ENCODE measurements at places on chromosomes 11 and 22.

GRCh38 chr11:6745465-6746015, 26.2 kb downstream of the OR2AG2 start:
- DNase-seq, result no peak

- no peak for DNase-seq
Measured at GRCh38 chr11:77487790-77488189, 13.9 kb upstream of the PAK1 start.

DNA sequence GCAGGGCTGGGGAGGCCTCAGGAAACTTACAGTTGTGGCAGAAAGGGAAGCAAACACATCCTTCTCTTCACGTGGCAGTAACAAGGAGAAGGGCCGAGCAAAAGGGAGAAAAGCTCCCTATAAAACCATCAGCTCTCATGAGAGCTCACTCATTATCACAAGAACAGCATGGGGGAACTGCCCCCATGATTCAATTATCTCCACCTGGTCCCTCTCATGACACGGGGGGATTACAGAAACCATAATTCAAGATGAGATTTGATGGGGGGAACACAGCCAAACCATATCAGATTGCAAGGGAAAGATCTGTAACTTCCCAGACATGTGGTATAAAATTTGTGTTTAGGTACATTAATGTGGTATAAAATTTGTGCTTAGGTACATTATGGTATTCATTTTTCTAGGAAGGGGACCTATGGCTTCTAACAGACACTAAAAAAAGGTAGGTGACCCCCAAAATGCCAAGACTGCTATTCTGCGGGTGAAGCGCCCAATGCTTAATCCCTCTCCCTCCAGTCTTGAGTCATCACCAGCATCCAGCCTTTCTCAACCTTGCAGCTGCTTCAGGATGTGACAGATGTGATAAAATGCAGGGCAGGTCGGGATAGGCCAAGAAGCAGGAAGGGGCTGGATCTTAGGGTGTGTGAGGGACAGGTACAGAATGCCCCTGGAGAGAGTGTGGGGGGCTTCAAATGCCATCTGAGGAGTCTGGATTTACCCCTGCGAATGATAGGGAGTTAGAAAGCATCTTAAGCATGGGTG, 57.7 kb upstream of the AMPD3 start:
- DNase-seq, result no peak

DNA sequence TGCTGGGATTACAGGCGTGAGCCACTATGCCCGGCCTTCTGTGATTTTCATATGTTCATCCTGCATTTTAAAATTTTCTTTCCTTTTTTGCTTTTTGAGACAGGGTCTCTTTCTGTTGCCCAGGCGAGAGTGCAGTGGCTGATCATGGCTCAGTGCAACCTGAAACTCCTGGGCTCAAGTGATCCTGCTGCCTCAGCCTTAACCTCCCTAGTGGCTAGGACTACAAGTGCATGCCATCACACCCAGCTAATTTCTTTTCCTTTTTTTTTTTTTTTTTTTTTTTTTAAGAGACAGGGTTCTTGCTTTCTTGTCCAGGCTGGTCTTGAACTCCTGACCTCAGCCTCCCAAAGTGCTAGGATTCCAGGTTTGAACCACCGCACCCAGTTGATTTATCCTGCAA, 54.1 kb upstream of the WT1 start:
- DNase-seq, result no peak

DNA sequence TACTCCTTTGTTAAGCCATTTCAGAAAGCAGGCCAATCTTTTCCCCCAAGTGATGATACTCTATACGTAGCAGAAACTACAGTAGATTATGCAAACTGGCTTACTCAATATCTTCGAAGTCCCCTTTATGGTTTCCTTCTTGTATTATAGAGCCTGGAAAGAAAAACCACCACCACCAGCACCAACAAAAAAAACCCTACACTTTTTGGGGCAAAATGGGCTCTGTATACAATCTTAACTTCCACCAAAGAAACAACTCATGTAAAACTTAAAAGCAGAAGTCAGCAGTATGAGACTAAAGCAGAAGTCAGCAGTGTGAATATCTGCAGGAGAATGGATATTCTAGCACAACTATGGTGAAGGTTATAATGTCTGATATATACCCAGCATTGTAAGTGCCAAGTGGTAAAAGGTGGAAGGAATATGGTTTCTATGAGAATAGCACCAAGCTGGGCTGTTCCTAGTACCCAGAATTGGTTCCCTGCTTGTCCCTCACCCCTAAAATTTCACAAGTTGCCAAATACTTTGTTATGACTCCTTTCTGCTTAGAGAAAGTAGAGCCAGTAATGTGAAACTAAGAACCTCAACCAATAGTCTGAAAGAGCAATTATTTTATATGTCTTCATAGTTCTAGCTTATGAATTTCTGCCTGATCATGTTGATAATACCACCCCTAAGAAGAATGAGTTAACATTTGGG, 252.1 kb downstream of the SBF2 start:
- DNase-seq, result no peak

- DNase-seq, result no peak
Measured at GRCh38 chr11:61730240-61730994, 22.0 kb upstream of the MYRF start.

GRCh38 chr11:15157181-15157580, 42.5 kb downstream of the INSC start:
- no peak for DNase-seq

DNA sequence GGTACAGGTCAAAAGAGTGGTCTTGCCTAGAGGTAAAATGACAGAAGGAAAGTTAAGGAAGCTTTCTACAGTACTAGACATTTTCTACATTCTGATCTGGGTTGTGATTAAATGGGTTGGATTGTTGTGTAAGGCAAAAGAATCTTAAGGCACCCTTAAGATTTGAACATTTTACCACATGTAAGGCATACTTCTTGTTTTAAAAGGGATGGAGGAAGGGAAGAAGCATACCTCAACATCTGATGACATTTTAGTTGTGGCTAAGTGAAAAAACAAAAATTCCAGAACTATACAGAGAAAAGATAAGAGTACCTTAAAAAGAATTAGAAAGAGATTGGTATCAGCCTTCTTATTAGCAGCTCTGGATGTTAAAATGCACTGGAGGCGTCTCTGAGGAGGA, 356.0 kb upstream of the CADM1 start:
- no peak for DNase-seq

GRCh38 chr22:25970999-25971811, 198.1 kb upstream of the SEZ6L start:
- DNase-seq, result no peak

GRCh38 chr11:118660681-118661424, 18.6 kb downstream of the TREH start:
- DNase-seq, result no peak

- DNase-seq, result no peak
Measured at GRCh38 chr11:124481365-124482323, 36.1 kb upstream of the OR8B8 start.

DNA sequence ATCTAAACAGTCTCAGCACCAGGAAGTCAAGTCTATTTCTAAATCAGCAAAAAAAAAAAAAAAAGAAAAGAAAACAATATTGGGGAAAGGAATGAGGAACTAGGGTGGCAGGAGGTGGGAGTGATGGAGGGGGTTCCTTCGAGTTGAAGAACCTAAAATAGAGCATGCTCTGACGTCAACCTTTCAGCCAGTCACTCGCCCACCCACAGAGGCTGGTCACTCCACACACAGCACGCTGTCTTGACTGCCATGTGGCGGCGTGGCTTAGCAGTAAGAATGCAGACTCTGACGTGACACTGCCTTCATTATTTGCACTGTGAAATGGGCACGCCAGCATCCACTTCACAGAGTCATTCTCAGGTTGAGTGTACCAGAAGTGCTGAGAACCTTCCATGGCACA, 48.3 kb downstream of the LARGE1 start:
- DNase-seq, result no peak

- no peak for DNase-seq
Measured at GRCh38 chr11:19218216-19218615, 16.4 kb upstream of the CSRP3 start.

- DNase-seq, result no peak
Measured at GRCh38 chr11:130166457-130166784, 6.8 kb downstream of the ST14 start.

GRCh38 chr11:46342239-46342638, 5.0 kb upstream of the DGKZ start:
- DNase-seq, result no peak

GRCh38 chr11:117959438-117960149, 26.6 kb upstream of the IL10RA start:
- no peak for DNase-seq

- no peak for DNase-seq
Measured at GRCh38 chr11:42709216-42709615, 602.6 kb upstream of the API5 start.

DNA sequence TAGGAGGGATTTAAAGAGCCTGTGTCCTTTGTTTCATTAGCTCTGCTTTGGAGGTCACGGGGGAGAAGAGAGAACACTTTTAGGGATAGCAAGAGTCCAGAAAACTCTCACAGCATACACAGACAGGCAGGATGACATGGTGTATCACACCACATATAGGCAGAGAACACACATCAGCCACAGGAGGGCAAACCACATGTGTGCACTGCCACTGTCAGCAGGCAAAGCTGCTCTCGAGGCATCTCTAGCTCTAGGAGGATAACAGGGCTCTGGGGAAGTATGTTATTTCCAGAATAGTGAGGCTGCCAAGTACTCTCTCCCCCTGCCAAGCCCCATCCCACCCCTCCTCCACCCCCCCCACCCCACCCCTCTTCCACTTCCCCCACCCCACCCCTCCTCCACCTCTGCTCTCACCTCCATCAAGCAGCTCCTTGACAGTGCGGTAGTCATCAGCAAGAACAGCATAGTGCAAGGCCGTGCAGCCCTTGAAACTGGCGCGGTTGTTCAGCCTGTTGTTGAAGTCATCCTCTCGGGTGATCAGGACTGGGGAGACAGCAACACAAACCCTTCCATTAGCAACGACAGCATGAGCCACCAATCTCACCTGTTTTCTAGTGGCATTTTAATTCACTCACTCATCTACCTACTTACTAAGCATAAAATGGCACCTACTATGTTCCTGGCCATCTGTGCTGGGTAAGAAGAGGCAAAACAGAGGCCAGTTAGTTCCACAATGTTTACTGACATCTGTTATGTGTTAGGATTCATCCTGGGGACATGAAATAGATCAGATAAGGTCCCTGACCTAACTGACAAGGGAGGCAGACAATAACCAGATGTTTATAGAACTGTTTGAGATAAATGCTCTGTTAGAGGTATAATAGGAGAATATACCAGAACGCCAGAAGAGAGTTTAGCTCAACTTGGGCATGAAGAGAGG, 75.6 kb downstream of the CLPB start:
- no peak for DNase-seq

- no peak for DNase-seq
Measured at GRCh38 chr11:65147352-65148075, 13.2 kb upstream of the SYVN1 start.

DNA sequence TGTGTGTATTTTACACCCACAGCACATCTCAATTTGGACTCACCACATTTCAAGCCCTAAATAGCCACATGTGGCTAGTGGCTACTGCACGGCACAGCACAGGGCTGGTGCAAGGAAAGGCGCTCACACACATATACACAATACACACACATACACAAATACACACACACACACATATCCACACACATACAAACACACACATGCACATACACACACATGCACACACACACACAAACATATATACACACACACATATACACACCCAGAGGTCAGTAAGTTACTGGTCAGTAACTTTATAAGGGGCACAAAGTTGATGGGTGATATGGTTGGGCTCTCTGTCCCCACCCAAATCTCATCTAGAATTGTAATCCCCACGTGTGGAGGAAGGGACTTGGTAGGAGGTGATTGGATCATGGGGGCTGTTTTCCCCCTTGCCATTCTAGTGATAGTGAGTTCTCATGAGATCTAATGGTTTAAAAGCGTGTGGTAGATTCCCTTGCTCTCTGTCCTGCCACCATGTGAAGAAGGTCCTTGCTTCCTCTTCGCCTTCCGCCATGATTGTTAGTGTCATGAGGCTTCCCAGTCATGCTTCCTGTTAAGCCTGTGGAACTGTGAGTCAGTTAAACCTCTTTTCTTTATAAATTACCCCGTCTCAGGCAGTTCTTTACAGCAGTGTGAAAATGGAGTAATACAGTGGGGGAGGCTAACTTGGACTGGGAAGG, 37.6 kb upstream of the DKK3 start:
- no peak for DNase-seq

GRCh38 chr11:10927538-10927937, 69.7 kb upstream of the ZBED5 start:
- no peak for DNase-seq

DNA sequence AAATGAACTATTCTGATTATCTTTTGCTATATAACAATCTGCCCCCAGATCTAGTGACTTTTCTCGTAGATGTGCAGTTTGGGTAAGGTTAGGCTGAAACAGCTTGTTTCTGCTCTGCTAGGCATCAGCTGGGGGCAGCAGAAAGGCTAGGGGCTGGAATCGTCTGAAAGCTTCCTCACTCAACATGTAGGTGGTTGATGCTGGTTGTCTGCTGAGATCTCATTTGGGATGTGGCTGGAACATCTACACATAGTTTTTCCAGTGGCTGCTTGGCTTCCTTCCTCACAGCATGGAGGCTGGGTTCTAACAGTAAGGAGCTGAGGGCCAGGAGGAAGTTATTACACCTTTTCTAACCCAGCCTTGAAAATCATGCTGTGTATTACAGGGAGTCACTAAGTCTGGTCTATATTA, 30.2 kb downstream of the USP47 start:
- no peak for DNase-seq

- no peak for DNase-seq
Measured at GRCh38 chr11:34585304-34585734, 35.6 kb upstream of the EHF start.

DNA sequence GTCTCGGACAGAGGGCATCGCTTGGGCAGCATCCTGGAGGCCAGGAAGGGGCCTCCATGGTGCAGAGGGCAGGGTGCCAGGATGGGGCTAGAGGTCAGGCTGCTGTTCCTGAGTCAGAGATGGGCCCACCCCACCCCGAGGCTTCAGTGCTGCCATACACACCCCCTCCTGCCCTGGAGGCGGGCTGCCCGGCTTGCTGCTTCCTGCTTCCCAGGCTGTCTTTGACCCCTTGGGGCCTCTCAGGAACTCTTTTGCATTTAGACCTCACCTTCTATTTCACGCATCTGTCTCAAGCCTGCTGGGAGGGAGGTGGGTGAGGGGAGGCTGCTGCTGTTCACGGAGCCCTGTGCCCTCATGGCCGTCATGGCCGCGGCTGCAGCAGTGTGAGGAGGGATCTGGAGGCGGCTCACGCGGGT, 6.6 kb upstream of the GRAMD4 start:
- DNase-seq, result peak; percentile 23

DNA sequence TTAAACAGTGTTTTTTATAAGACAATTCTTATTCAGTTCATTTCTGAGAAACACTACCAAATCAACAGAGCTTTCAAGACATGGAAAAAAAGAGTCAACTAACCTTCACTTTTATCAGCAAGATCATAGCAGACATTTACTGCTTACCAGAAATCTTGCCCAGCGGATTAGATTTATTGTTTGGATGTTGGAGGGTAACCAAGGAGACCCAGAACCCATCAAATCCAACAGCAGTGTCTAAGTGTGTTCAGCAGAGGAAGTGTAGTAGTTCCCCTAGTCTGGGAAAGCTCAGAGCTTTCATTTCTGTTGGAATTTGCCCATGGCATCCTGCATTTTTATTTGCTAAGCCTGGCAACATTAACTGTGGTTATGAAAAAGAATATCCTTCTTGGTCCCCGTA, 2.4 kb upstream of the PGM2L1 start:
- no peak for DNase-seq

- no peak for DNase-seq
Measured at GRCh38 chr11:8360086-8360828, 96.6 kb upstream of the LMO1 start.

- no peak for DNase-seq
Measured at GRCh38 chr11:88475991-88476418, 138.5 kb upstream of the CTSC start.
